Urothelium cell line (cell line): ENCODE measurements at places on chromosomes 6 and 20.

DNA sequence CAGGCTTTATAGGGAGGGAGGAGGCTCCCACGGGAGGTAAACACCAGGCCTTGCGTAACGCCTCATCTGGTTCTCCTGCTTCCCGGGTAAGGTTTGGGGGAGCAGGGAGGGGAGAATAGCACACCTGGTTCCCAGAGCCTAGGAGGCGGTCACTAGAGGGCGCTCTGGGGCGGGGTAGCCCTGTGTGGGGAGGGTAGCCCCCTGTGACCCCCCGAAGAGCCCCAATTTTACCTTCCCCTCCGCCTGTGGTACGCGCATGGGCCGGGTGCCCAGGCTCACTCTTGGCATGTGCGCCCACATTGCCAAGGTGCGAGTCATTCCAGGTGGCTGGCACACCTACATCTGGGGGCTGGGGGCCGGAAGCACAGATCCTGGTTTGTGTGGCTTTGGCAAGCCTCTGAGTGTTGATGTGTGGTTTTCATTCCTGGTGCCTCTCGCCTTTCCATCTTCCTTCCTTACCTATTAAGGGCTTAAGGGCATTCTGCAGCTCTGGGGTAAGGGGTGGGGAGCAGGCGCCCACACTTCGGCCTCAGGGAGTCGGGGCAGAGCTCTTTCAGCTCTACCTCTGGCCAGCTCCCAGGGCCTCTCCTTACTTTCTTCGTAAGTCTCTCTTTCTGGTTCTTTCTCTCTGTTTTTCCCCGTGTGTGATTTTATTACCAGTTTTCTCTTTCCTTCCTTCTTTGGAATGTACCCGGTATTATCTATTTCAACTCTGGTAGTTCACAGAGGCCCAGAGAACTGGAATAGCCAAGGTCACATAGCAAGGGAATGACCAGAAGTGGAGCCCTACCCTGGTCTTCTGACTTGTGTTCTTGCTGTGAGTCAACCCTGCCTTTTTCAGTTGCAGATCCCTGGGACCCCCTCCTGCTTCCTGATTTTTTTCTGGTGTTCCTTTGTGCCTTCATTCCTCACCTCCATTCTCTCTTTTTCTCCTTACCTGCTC, 492 bp upstream of the RNF39 start:
- peak; percentile 79 for DNase-seq

- DNase-seq, result no peak
These were observed 777 bp downstream of the SRSF6 start for GRCh38 chr20:43458422-43458924.

GRCh38 chr6:157017861-157018260, 240.7 kb downstream of the ARID1B start:
- DNase-seq, result no peak

- no peak for DNase-seq
These were observed 5.6 kb downstream of the BIRC7 start for GRCh38 chr20:63241272-63241671.

DNA sequence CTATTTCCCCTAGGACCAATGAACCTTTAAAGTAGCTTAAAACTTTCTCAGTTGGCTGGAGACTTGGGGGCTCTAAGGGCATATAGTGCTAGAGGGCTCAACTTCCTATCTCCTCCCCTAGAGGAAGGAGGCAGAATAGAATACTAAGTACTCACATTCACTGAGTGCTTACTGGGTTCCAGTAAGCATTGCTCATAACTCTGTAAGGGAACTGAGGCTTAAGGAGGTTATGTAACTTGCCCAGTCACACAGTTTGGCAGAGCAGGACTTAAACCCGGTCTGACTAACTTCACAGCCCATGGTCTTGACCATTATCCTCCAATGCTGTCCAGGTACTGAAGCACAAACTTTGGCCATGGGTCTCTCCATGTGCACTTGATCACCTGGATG, 12.5 kb downstream of the SESN1 start:
- no peak for DNase-seq

- DNase-seq, result no peak
These were observed 14.0 kb upstream of the KIF3B start for GRCh38 chr20:32263398-32263954.

DNA sequence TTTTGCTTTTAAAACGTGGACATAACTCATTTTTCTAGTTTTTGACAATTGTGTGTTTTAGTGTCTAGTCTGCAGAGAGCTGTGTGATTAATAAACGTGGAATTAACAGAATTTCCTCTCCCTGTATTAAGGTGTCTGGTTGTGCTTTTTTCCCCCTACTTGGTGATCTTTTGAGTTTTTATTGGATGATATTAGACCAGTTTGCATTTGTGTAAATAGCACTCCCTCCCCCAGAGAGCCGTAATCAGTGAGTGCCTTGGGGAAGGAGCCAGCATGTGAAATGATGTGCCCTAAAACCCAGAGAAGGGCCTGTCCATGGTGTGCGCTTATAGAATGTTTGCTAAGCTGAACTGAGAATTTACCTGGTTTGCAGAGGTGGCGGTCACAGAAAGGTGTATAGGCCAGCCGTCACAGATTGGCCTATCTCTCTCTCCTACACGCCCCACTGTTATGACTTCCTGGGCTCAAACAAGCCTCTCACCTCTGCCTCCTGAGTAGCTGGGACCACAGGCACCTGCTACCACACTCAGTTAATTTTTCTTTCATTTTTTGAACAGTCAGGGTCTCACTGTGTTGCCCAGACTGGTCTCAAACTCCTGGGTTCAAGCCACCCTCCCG, 42.4 kb downstream of the ALDH5A1 start:
- DNase-seq, result no peak

GRCh38 chr6:89952105-89952671, 57.9 kb downstream of the GJA10 start:
- DNase-seq, result no peak

- no peak for DNase-seq
These were observed 5.3 kb downstream of the IDH3B start for GRCh38 chr20:2658414-2659354.

GRCh38 chr6:133609415-133610226, 279.3 kb upstream of the TCF21 start:
- peak; percentile 82 for DNase-seq

DNA sequence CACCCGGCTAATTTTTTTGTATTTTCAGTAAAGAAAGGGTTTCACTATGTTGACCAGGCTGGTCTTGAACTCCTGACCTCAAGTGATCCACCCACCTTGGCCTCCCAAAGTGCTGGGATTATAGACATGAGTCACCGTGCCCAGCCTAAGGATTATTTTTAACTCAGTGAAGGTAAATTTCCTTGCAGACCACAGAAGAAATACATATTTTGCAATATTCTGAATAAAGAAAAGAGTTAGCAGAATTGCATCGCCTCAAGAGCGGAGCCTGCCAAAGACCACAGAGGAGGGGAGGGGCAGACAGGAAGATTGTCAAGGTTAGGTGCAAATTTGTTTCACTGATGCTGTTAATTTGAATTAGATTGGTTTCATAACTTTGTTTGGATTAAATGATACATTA, 47.4 kb downstream of the SOD2 start:
- no peak for DNase-seq

DNA sequence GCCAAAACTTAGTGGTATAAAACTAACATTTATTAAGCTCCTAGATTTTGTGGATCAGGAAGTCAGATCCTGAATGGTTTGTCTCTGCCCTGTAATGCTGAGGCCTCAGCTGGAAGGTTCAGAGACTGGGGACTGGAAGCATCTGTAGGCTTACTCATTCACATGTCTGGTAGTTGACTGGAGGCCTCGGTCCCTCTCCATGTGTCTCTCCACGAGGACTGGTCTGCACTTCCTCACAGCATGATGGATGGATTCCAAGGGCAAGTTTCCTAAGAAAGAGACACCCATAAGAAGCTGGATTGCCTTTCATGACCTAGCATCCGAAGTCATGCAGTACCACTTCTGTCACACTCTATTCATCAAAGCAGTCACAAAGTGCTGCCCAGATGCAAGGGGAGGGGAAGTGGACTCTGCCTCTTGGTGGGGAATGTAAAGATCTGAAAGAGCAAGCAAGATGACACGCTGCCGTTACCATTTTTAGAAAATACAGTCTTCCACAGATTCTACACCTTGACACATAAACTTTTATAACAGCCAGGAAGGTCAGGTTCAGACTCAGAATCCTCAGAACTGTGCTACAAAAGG, 17.2 kb upstream of the MDGA1 start:
- no peak for DNase-seq

DNA sequence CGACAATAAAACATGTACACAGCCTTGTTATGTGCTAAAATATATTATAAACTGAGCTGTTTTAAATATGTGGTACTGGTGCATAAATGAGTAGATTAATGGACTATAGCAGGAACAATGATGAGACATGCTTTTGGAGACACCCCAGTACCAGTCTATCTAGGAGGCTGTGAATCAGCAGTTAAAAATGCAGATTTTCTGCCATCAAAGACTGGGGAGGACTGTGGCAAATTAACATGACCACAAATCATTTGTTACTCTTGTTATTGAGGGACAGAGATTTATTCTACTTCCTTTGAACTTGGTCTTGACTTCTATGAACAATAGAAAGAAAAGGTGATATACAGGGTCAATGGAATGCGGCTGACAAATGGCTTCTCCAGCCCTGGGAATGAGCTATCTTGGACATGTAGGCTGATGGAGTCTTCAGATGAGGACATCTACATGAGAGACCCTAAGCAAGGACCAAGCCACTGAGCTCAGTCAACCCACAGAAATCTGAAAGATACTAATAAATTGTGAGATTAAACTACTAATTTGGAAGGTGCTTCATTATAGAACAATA, 551.7 kb upstream of the GJE1 start:
- DNase-seq, result peak; percentile 22

GRCh38 chr6:134619789-134620188, 301.9 kb upstream of the SGK1 start:
- peak; percentile 44 for DNase-seq

- DNase-seq, result no peak
These were observed 110.8 kb downstream of the SNX5 start for GRCh38 chr20:17857639-17858449.

- no peak for DNase-seq
These were observed 95.9 kb upstream of the IYD start for GRCh38 chr6:150272976-150273315.

DNA sequence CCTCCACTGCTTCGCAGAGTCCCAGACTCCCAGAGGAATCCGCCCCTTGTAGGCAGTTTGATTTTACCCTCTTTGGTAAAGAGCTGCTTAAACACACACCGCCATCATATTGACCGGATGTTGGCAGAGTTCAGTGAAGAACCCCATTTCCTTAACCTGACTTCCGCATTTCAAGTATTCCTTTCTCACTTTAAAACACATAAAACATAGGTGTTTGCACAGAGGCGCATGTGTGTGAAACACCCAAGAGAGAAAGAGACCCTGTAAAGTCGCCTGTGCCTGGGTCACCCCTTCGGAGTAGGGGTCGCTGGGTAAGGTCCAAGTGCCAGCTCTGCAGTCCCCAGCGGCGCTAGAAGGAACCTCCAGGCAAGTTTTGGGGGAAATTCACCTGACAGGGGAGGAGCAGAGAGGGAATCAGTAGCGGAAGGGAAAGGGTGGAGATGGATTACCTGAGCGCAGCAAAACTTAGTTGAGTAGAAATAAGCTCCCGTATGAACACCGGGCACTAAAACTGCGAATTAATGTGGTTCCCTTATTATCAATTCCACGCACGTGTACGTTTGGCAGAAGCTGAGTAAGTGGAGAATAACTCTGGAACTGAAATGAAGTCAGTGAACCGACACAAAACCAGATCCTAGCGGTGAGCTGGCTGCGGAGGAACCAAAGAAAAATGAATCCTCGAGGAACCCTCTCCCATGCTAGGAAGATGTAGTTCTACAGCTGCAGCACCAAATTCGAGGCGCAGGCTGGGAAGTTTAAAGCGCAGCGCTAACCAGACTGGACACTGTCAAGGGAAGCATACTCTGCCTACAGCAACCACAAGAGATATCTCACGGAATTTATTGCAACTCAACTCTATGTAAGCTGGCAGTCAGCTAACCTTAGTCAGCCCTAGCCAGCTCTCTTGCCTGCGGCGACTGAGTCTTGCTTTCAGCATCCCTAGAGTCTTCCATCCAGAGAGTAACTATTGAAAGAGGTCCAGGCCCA, 3.5 kb upstream of the HTR1B start:
- DNase-seq, result no peak

- DNase-seq, result no peak
These were observed 113.2 kb upstream of the CD93 start for GRCh38 chr20:23199356-23199755.

GRCh38 chr6:7973584-7973983, 63.0 kb upstream of the TXNDC5 start:
- no peak for DNase-seq

DNA sequence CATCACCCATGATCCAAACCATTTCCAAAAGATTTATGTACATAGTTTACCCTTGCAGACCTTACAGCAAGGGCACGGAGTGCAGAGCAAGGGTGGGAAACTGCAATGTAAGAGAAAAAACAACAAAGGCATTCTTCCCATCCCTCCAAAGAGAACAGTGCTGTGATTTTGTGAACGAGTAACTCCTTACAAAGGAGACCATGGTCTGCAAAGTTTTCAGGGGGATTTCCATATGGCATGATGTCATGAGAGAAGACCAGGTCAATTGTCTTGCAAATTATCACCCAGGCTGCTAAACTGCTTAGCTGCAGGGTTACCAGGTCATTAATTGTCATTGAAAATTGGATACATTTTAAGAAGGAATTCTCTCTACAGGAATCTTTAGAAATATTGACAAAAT, 58.3 kb downstream of the LAMP5 start:
- DNase-seq, result no peak

GRCh38 chr6:14231071-14231483, 113.5 kb downstream of the CD83 start:
- no peak for DNase-seq

DNA sequence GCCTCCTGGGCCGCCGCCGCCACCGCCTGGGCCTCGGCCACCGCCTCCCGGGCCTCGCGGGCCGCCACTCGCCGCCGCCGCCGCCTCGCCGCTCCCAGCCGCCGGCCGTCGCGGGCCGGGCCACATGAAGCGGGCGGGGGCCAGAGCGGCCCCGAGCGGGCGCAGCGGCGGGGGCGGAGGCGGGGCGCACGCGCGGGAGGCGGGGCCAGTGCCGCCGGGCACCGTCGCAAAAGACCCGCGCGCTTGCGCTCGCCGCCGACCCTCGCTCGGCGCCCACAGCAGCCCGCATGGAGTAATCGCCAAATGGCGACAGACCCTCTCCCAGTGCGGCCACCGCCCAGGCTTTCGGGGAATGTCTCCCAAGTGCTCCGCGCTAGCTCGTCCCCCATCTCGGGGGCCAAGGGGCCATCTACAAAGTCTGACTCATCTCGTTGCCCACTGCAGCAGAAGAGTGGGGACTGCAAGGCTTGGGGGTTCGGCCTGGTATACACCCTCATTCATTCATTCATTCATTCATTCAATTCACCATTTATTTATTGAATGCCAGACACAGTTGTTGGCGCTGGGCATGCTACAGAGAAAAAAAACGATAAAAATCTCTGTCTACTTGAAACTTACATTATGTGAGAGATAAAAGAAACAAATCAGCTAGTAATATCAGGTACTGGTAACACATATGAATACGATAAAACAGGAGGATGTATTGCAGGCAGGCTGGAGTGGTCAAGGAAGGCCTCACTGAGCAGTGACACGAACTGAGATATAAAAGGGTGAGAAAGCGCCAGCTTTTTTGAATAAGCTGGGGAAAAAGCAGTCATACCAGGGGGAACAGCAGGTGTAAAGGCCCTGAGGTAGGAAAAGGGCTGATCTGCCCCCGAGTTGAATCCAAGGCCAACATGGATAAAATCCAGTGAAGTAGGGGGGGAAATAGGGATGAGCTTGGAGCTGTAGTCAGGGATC, at the start of gene B4GALT5:
Gene B4GALT5 (minus strand): TSS at position 126 of the 960 bp plus-strand sequence. CDS start 188 bp downstream, outside the sequence.
- peak; percentile 95 for DNase-seq
